GM23248 (cell line): ENCODE measurements at places on chromosomes 1 and 21. TPM values are rescaled to one million over a fixed set of nuclear protein-coding genes. Genes with fewer than 3 reads are reported as not detected.

Gene ANGPTL1
- 3.5 and 4.7 TPM in 2 replicates for total RNA-seq

Gene PALMD
- 0.11 TPM in 1 of 2 replicates, not detected in the other for total RNA-seq

Gene AGT
- total RNA-seq = not detected in 2 replicates

Gene ALX3
- not detected in 2 replicates for total RNA-seq

Gene TAL1
- not detected in 2 replicates for total RNA-seq

Gene SPRR2G
- total RNA-seq = not detected in 2 replicates

Gene GJA9
- 0.11 TPM in 1 of 2 replicates, not detected in the other for total RNA-seq

Gene TCHH
- total RNA-seq = 0.22 TPM in 1 of 2 replicates, not detected in the other

Gene TLCD4
- not detected in 2 replicates for total RNA-seq

Gene F3
- 93.7 and 120 TPM in 2 replicates for total RNA-seq

Gene PYCR2
- 59.1 and 69.6 TPM in 2 replicates for total RNA-seq

Gene GPR52
- total RNA-seq = not detected in 2 replicates

Gene ERI3
- total RNA-seq = 45.5 and 51.2 TPM in 2 replicates

Gene EFNA1
- total RNA-seq = not detected in 2 replicates

Gene ITGB2
- total RNA-seq = 1.3 and 2.1 TPM in 2 replicates

Gene TRIM67
- total RNA-seq = not detected in 2 replicates

Gene GIPC2
- 0.32 and 0.51 TPM in 2 replicates for total RNA-seq

- DNase-seq = peak; percentile 98
These were observed 111.5 kb downstream of the CCDC185 start for GRCh38 chr1:223504741-223505140.

- peak; percentile 61 for DNase-seq
These were observed 24.4 kb upstream of the CLDN14 start for GRCh38 chr21:36504067-36505058.

DNA sequence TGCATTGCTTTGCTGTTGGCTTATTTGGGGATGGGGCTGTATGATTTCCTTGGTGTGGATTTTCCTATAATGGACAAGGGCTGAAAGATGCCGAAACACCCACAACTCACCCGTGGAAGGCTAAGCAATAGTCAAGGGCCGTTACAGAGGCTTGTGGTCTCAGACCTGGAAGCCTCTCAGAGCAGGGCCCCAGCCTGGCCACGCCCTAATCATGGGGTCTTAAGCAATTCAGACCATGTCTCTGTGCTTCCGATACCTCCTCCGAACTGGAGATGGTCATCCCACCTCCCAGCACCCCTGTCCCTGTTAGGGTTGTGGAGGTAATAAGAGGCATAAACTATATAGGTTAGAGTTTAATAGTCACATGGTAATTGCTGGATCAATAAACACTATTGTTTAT is 3.4 kb downstream of the ABCG1 start:
- DNase-seq = no peak

DNA sequence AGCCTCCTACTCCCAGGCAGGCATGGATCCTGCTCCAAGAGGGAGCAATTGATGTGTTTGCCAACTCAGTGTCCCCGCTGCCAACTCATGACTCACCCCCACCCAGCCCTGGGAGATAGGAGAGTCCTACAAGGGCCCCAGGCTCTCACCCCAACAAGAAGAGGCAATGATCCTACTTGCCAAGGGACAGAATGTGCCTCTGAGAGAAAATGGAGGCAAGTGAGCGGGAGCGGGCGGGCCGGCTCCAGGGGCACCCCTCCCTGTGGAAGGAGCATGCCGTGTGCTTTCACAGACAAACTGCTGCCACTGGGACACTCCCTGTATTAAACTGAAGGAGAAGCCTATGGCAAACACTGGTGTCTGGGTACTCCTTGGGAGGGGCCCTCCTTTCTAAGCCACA is 16.7 kb downstream of the PKP1 start:
- peak; percentile 72 for DNase-seq

- DNase-seq = no peak
These were observed 32.7 kb downstream of the LYPLAL1 start for GRCh38 chr1:219206350-219206749.

- DNase-seq = no peak
These were observed 171.9 kb downstream of the CLIC6 start for GRCh38 chr21:34840693-34841092.

DNA sequence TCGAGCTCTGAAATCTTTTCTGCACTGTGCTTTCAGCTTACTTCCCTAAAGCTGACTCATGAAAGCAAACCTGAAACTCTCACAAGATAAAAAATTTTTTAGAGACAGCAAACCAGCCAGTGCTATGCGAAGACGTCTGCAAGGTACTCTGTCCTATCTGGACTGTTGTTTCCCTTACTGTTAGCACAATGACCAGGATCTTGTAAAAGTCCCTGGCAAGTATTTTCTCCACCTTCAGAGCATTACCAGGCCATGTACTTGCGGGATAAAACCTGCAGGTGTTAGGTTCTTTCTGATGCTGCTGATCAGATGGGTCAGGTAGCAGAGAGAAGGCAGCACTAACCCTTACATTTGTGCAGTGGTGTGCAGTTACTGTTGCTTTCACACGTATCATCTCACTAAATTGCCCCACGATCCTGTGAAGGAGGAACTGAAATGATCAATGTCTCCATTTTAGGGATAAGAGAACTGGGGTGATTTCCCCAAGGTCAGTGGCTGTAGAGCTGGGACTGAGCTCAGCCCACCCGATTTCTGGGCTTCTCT is 56.6 kb downstream of the PLXNA2 start:
- DNase-seq = no peak

- DNase-seq = peak; percentile 52
These were observed 35.1 kb upstream of the ADGRL4 start for GRCh38 chr1:79041666-79042065.

DNA sequence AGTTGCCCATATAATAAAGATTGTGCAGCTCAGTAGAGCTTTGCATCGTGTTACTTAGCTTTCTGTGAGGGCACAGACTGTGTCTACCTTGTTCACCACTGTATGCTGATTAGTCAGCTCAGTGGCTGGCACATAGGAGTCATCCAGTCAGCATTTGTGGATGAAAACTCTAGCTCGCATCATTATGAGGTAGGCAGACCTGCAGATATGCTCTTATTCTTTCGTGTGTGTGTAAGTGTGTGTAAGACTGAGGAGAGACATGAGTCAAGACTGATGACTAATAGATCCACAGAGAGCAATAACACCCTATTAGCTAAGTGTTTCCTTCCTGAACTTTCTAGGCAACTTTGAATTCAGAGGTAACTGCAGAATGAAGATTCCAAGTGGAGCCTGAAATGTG is 17.1 kb downstream of the TTF2 start:
- peak; percentile 93 for DNase-seq

DNA sequence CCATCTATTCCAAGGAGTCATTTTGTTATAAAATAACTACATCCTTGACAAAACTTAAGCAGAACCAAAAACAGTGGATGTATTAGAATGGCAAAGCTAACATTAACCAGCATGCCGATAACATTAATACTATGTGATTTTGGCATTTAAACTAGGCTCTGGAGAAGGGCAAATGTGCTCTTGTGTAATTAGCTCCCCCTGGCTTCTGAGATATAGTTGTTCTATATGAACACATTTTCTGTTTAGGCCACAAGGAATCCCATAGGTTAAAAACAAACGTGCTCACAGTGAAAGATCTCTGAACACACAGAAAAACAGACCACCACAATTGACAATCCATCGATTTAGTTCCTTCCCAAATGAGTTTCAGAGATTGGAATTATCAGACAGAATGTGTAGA is 57.4 kb upstream of the TARS2 start:
- peak; percentile 16 for DNase-seq

- DNase-seq = no peak
These were observed 52.4 kb upstream of the CCDC190 start for GRCh38 chr1:162913345-162913744.

DNA sequence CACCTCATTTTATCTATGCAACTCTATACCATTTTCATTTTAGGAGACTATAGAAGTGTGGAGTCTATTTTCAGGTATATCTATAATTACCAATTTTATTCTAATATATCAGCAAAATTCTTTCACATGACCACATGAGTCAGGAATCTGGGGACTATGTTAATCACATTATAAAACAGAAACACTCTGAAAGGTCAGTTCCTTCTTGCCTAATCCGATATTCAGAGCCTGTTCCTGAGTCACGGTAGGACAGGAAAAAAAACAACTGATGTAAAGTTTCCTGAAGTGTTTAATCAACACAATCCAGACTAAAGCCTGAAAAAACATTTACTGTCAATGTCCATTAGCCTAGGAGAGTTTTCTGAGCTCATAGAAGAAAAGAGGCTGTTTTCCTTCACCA is 1902.3 kb downstream of the NCAM2 start:
- DNase-seq = no peak

DNA sequence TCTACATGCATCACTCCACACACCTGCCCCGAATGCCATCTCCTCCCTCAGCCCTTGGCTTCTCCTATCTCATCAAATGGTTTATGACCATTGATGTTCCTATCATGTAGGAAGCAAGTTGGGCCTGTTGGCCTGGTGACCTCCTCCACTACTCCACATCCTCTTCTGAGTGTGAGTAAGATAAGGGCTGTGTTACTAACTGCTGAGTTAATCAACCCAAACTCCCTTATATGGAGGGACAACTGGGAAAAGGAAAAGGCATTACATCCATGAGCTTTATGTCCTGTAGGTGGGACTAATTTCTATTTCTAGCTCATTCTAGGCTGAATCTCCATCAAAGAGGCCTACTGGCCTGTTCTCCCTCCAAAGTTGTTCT is 57.6 kb downstream of the WLS start:
- DNase-seq = peak; percentile 62

GRCh38 chr1:228464487-228464983 is 22.6 kb upstream of the RNF187 start:
- DNase-seq = peak; percentile 84

- DNase-seq = no peak
These were observed 63.8 kb downstream of the CD34 start for GRCh38 chr1:207847116-207847515.

GRCh38 chr1:246788895-246789338 is 64.7 kb downstream of the SCCPDH start:
- peak; percentile 15 for DNase-seq

DNA sequence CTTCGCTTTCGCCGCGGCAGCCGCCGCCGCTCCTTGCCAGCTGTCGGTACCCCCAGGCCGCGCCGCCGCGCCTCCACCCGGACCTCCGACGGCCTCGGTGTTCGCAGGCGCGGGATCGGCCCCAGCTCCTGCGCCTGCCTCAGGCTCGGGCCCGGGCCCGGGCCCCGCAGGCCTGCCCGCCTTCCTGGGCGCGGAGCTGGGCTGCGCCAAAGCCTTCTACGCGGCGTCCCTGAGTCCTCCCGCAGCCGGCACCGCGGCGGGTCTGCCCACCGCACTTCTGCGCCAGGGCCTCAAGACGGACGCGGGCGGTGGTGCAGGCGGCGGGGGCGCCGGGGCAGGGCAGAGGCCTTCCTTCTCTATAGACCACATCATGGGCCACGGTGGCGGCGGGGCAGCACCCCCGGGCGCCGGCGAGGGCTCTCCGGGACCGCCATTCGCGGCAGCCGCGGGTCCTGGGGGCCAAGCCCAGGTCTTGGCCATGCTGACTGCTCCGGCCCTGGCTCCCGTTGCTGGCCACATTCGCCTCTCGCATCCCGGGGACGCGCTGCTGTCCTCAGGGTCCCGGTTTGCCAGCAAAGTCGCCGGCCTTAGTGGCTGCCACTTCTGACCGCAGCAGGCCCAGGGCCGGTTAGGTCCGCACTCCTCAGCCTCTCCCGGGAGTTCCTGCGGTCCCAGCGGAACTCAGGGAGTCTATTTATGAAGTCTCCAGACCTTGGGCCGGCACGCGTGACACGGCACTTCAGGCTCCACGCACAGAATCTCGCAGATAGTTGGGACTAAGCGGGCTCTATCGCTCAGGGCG is 1.4 kb downstream of the FOXD2 start:
- DNase-seq = no peak

DNA sequence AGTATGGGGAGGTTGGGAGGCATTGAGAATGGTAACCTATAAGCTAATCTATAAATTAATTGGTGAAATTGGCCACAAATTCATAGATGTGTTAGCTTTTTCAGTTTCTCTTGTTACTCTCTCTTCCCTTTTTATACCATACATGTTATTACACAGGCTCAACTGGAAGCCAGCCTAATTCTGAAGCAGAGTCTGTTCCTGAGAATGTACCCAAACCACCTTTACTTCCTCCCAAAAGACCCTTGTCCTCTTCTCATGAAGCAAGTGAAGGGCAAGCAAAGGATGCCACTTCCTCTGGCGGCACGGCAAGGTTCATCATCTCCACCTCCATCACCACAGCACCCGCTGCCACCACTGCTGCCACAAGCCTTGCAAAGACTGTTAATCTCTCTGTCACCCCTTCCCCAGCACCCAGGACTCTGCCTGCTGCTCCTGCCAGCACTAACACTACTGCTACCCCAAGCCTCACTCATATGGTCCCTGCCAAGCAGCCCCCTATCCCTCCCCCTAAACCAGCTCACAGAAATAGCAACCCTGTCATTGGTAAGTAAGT is 39.5 kb upstream of the RCC1 start:
- DNase-seq = no peak

- DNase-seq = no peak
These were observed 28.3 kb downstream of the LGALS8 start for GRCh38 chr1:236552096-236552495.

GRCh38 chr1:242692988-242693387 is 168.5 kb upstream of the PLD5 start:
- DNase-seq = no peak

GRCh38 chr1:35555601-35556477 is 1.4 kb downstream of the KIAA0319L start:
- peak; percentile 94 for DNase-seq

DNA sequence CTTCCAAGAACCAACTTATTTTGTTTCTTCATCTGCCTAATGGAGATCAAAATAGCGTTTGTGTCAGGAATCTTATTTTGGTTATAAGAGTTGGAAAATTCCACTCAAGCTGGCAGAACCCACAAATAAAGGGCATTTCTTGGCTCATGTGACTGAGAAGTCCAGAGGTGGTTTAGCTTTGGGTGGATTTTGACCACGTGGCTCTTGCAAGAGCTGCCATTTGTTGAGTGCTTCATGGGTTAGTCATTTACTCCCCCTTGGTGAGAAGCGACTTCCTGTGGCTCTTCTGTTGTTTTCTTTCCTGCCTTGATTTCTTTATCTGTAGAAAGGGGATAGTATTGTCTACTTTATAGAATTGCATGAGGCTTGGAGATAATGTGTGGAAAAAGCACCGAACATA is 9.5 kb upstream of the RNF186 start:
- DNase-seq = peak; percentile 11

DNA sequence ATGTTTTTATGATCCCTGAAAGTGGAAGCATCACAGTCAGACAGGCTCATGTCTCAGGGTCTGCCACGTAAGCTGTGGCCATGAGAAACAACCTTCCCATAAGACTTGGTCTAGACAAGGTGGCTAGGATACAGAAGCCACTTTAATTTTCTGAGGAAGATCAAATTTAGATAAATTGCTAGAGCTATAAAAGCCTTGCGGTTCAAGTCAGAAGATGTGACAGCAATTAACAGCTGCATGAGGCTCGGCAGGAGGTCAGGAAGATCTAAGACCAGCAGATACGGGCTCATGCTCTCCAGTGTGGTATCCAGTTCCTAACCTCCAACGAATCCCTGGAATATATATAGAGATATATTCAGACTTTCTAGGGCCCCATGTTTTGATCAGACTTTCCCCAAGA is 577.1 kb downstream of the PLPP3 start:
- no peak for DNase-seq
